Naive B cell (primary cell): ENCODE measurements at places on chromosomes 12 and 14.
A peak's percentile ranks its signal among the peaks of the same experiment; 100 is the strongest.

- no peak for DNase-seq
Measured at GRCh38 chr14:58878439-58879139, 240.8 kb downstream of the DACT1 start.

GRCh38 chr12:8867009-8867408 is 44.6 kb downstream of the A2ML1 start:
- no peak for DNase-seq

DNA sequence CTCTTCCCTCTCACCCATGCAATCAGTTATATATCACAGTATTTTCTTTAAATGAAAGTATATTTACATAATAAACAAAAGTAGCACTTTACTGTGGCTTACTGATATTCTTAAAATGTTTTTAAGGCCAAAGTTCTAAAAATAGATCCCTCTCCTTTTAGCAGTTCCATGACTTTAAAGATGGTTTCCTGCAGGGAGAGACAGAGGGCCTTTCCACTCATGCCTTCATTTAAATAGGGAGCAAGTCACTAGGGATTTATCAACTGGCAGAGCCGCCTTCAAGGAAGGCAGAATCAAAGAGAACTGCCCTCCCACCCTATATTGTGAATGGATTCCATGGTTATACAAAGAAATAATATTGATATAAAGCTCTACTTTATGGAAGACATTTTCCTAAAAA is 55.5 kb downstream of the DUSP16 start:
- no peak for DNase-seq

GRCh38 chr12:106766393-106766826 is 8.1 kb upstream of the RIC8B start:
- no peak for DNase-seq

- no peak for DNase-seq
Measured at GRCh38 chr14:32587461-32587860, 258.4 kb downstream of the AKAP6 start.

GRCh38 chr12:82527165-82527780 is 159.4 kb upstream of the TMTC2 start:
- no peak for DNase-seq

DNA sequence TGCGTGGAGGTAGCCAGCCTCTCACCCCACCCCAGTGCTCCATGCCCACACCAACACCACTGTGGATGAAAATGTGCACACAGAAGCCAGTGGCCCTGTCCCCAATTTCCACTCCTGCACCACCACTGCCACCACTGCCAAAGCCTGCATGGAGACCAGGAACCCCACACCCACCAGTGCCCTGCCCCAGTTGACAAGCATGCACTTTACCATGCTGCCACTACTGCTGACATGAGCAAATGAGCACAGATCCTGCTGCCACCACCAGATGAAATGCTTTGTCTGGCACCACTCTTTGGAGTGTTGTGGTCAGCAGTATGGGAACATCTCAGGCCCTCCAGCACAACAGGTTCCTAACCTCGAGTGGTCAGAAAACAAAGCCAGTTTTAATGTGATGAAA is 104.1 kb downstream of the ATXN7L3B start:
- no peak for DNase-seq

DNA sequence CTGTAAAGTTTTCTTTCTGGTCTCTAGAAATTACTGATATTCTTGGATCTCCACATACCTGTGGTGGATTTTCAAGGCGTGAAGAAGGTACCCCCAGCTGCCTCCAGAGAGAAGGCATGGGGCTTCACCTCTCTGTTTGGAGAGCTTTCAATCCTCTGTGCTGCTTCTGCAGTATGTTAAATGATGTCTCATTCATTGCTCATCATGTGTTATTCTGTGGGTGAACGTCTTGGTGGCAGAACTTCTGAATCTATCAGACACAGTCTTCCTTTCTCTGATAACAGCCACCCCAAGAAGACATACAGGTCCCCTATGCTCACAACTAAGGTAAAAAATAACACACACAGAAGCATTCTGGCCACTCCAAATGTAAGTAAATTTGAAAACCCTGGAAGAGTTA is 221.3 kb upstream of the TMEM260 start:
- DNase-seq: no peak

DNA sequence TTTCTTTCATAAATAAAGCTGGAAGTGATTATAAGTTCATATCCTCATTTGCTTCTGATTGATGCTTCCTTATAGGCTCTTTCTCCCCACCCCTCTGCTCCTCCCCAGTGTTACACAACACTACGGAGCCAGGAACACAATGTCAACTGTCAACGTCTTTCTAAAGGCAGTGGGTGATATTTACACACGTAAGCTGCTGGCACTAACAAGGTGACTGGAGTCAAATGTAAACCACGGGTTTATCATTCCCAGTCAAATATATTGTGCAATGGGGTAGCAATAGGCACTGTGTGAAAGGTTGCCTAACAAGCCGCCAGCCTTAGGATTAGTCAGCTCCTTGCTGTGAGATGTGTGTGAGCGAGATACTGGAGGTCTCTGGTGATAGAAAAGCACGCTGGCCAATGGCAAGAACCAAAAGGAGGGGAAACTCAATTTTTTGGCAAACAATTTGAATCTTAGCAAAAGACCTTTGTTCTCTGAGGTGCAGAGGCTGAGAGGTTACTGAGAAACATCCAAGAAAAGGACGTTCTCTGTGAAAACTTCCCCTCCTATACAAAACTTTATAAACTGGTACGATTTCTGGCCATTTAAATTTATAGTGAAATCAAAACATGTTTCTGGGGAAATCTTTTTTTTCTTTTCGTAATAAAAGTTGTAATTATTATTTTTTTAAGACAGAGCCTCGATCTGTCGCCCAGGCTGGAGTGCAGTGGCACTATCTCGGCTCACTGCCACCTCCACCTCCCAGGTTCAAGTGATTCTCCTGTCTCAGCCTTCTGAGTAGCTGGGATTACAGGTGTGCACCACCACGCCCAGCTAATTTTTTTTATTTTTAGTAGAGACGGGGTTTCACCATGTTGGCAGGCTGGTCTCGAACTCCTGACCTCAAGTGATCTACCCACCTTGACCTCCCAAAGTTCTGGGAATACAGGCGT is 22.3 kb upstream of the HECTD1 start:
- no peak for DNase-seq

DNA sequence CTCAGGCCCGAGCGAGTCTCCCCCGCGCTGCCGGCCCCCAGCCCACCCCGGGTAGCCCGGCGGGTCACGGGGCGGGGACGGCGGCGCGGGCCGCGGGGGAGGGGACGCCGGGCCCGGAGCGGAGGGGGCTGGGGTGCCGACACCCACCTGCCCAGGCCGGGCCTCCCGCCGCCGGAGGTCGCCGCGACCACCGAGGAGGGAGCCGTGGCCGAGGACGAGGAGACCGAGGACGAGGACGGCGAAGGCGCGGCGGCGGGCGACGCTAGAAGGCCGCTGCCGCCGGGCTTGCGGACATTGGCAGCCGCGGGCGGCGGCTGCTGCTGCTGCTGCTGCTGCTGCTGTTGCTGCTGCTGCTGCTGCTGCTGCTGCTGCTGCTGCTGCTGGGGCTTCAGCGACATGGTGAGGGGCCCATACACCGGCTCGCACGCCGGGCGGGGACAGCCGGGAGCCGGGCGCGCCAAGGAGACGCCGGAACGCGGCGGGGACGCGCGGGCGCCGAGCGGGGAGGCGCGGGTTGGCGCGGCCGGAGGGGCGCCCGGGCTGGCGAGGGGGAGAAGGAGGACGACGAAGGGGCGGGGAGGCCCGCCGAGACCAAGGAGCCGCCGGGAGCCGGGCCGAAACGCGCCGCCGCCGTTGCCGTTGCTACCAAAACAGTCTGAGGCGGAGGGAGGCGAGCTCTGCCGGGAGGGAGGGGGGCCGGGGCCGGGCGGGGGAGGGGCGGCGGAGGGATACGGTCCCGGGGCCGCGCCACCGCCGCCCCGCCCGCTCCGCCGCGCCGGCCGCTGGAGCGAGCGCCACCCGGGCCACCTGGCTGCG is at the start of gene ATXN2:
TSS of gene ATXN2 (minus strand) at position 679 of the 816 bp plus-strand sequence. CDS start at position 398, 281 bp downstream.
- peak; percentile 30 for DNase-seq

- no peak for DNase-seq
Measured at GRCh38 chr12:45259675-45260074, 43.8 kb downstream of the ANO6 start.

DNA sequence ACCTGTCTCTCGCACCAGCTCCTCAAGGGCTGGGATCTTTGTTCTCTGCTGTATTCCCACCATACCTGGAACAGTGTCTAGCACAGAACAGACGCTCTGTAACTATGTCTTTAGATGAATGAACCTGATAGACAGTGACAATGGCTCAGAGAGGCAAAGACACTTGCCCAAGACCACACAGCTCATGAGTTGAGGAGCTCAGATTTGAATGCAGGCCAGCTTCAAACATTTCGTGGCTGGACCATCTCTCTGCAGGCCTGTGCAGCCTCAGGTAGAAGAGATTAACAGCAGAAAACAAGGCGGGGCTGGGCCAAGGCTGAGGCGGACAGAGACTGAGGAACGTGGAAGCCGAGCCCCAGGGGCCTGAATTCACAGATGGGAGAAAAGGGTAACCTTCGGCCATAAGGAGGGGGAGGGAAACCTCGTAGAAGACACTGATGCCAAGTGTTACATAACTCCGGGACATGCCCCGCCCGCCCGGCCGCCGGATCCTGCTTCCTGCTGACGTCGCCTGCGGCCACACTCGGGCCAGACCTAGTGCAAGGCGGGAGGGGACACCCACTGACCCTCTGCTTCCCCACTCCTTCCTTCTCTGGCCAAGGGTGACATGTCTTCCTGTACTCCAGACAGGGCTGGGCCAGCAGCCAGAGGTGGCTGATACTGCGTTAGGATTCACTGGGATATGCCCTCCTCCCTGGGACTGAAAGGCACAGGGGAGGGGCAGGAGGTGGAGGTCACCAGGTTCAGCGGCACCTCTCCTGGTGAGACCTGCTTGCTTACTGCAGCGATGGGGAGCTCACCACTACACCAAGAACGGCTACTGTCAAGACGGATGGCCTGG is 86.8 kb downstream of the RFLNA start:
- no peak for DNase-seq

GRCh38 chr14:89041257-89041582 is 216.8 kb downstream of the TTC8 start:
- no peak for DNase-seq

DNA sequence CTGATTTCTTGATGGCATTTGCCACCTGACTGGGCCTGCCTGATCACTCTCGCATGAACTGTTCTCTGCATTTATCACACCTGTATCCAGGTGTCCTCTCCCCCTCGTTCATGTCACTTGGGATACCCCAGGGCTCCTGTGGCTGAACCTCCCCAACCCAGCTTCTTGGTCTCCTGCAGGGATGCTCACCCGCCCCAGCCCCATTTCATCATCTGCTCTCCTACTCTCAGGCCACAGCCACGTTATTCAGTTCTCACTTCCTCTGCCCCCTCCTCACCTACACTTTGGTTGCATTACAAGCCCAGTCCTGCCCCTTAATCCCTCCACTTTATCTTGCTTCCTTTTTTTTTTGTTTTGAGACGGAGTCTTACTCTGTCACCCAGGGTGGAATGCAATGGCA is 35.5 kb downstream of the TMBIM6 start:
- no peak for DNase-seq

DNA sequence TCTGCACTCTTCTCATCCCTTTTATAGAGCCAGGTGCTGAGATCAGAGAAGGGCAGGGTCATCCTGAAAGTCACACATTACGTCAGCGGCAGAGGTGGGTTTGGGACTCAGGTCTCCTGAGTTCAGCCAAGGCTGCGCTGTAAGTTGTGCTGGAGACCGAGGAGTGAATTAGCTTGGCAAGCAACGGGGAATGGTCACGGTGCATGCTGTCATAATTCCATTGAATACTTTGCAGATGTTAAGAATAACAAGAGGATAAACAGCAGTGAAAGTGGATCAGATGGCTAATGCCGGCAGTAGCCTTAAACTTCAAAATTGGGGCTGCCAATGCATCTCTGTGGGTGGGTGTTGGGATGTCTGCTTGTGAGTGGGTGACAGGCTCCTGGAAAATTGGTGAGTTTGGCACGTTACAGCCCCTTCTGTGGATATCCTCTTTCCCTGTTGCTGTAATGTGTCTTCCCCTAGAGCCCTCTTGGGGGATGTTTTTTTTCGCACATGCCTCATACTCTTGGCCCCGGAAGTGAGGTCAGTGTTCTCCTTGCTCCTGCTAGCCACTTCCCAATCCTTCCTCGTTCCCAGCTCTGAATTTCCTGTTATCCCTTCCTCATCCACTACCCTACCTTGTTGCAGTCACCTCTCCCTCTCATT is 287.1 kb upstream of the SRRM4 start:
- DNase-seq: no peak

DNA sequence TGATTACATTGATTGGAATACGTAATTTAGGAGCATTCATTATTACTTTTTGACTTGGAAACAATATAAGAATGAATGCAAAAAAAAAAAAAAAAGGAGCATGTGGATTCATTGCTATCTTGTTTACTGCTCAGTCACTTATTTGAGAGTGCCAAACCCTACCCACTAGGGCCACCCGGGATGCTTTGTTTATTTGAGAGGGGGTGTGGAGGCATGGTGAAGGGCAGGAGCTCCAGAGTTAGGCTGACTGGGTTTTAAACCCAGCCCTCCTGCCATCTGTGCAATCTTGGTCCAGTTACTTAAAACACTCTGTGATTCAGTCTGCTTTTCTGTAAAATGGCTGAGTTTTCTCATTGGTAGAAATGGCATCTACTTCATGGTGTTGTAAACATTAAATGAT is 195.2 kb downstream of the RAD51B start:
- DNase-seq: no peak

DNA sequence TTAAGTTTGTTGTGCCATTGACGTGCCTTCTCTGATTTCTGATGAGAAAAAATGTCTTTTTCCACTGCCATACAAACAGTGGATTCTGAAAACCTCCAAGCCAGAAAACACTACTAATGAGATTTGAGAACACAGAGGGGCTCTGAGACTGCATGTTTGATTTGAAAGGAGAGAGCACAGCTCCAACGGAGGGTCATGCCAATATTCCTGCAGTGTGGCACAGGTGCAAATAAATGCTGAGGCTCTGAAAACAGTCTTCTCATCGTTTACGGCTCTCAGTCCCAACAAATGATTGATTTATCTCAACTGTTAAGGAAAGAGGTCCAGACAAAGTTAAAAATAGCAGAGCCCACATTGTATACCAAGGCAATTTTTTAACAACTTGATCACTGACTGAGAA is 128.7 kb downstream of the KCNH5 start:
- DNase-seq: no peak

DNA sequence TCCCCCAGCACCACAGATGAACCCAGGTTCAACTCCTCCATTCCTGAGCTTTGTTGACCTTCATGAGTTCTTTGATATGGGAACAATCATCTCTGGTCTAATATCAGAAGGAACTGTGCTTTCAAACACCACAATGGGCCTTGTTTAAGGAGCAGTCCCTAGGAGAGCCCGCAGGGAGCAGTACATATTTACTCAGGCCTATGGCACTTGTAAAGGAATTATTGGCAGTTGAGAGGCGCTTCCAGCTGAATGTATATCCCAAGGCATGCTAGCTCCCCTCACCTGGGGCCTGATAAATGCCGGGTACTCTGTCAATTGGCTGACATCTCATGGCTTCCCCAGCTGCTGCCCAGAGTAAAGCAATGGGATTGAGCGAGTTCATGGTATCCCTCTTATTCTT is 76.2 kb downstream of the ZFP36L1 start:
- no peak for DNase-seq

- no peak for DNase-seq
Measured at GRCh38 chr12:1282670-1283315, 291.8 kb downstream of the ERC1 start.

- no peak for DNase-seq
Measured at GRCh38 chr12:70842136-70842535, 78.4 kb downstream of the PTPRR start.
